ENCODE measurements at places on chromosomes 1 and 21.
A peak's percentile ranks its signal among the peaks of the same experiment; 100 is the strongest.

DNA sequence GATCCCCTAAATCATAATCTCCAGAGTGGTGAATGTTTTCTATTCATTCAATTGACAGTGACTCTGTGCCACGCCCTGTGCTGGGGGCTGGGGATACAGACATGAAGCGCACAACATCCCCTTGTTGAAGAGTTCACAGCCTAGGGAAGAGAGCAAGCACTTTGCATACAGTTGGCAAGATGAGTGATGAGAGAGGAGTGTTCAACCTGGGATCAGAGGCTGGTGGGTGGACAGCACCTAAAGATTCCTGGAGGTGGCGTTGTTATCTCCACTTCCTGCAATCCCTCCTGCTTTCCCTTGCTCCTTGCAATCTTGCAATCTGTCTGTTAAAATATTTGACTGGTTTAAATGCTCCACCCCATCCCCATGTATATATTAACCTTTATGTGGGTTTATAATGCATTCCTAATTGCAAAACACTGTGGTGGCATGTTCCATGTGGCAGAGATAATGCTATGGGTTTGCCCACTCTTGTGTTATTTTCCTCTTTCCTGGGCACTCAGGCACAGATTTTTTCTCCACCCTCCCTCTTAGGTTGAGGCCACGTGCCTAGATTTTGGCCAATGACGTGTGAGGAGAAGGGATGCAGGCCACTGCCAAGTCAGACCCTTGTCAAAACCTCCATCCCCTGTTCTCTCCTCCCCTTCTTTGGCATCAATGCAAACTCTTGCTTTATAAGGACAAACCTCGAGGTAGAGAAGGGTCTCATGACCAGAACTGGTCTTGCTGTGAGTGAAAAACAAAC is 36.2 kb upstream of the GADD45A start:
- no peak for DNase-seq

DNA sequence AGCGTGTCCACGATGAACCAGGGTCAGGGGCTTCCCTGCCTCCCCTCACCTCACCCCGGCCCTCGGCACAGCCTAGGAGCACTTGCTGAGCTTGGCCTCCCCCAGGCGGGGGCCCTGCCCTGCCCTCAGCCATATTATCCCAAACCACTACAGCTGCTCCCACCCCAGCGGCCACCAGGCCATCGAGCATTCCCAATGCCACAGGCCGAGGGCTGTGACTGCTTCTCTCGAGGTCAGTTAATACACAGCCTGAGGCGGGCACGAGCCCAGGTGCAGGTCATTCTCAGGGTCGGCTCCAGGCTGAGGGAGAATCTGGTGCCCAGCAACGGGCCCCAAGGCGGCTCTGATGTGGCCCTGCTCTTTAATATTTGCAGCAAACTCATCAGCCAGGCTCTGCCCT is 8.4 kb upstream of the GPR153 start:
- DNase-seq, result no peak

GRCh38 chr1:242525360-242525722 is 844 bp upstream of the PLD5 start:
- DNase-seq, result no peak

GRCh38 chr1:77484926-77485325 is 197.5 kb downstream of the ZZZ3 start:
- DNase-seq, result no peak

- DNase-seq, result no peak
Observed at GRCh38 chr21:42103843-42104242, 32.7 kb downstream of the UMODL1 start.

GRCh38 chr1:193437785-193438184 is 251.4 kb upstream of the B3GALT2 start:
- DNase-seq, result no peak

- no peak for DNase-seq
Observed at GRCh38 chr1:155570593-155570990, 8.0 kb upstream of the ASH1L start.

DNA sequence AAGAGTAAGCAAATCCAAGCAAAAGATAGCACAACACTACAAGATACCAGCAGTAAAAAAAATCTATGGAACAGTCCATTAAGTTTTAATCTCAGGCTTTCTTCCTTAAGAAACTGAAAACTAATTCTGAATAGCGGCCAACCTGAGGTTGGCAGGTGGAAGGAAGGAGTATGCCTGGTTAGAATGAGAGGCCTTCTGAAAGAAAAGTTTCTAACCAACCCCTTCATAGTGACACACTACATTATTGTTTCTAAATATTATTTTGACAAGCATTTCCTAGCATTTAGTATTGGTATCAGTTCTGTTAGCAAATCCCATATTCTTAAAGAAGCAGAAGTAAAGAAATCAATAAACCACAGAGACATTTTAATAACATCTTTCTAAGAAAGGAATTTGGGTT is 205.7 kb upstream of the PTBP2 start:
- DNase-seq, result no peak

DNA sequence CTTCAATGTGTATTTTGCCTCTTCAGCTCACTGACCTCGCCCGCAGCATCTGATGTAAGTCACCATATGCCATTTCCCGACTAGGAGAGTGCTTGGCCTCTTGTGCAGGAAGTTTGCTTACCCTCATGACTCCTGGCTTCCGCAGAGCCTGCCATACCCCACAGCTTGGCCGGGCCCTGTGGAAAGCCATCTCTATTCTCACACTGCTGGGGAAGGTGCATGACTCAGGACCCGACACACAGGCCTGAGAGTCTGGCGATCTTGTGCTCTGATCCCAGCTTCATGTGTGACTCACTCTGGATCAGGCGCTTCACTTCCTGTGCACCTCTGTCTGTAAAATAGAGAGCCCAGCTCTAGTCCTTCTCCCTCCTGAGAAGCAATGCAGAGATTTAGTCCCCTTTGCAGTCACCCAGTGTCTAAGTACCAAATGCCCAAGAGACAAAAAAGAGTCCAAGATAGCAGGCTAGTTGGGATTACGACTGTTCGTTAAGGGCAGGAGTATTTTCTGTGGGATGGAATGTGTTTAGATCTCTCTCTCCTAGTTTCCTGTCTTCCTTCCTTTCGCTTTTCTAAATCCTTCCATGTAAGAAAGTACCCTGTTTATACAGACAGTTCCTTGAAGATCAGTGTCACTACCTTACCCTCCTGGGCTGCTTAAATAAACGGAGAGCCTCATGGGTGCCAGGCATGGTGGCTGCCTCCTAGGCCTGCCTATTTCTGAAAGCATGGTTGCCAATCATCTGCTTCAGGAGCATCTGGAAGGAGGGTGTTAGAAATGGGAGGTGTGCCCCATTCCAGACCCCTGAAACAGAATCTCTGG is 62.8 kb upstream of the KIF26B start:
- peak; percentile 13 for DNase-seq

DNA sequence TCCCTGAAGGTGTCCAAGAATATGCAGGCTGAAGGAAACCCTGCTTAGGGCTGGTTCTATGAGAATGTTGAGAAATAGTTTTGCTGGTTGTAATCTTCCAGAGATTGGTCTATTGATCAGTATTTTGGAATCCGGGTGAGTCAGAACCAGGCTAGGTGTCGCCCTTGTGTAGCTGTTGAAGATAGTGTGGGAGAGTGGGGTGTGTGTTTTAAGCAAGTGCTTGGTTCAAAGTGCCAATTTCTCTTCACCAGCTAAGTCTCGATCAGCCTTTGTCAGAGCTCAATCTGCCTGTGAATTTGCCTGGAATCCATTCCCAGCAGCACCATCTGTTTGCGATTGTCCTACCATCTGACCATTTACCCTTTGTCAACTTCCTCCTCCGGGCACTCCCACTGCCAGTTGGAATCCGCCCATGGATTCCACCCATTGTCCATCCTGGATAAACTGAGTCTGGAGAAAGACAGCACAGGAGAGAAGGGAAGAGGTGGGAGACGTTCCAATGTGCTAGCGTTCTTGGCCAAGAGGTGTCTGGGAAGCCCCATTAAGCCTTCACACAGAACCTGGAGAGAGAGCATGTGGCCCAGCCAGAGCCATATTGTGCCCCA is 59.4 kb upstream of the CYP2J2 start:
- no peak for DNase-seq

DNA sequence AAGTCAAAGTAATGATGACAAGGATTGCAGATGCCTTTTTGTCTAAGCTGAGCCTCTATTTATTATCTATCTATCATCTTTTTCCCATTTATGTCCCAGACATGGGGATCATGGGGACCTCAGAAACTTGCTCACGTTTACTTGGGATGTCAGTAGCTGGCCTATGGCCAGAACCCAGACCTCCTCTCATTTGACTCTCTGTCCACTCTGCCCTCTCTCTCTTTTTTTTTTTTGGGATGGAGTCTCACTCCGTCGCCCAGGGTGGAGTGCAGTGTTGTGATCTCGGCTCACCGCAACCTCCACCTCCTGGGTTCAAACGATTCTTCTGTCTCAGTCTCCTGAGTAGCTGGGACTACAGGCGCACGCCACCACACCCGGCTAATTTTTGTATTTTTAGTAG is 3.7 kb upstream of the ID3 start:
- DNase-seq, result no peak

All from SHP77 treated with DMSO at 0.1 percent for 48 hours (cell line).